ENCODE measurements at places on chromosomes 12 and 14.

GRCh38 chr14:70995671-70996070 is 88.4 kb downstream of the PCNX1 start:
- no peak for DNase-seq

DNA sequence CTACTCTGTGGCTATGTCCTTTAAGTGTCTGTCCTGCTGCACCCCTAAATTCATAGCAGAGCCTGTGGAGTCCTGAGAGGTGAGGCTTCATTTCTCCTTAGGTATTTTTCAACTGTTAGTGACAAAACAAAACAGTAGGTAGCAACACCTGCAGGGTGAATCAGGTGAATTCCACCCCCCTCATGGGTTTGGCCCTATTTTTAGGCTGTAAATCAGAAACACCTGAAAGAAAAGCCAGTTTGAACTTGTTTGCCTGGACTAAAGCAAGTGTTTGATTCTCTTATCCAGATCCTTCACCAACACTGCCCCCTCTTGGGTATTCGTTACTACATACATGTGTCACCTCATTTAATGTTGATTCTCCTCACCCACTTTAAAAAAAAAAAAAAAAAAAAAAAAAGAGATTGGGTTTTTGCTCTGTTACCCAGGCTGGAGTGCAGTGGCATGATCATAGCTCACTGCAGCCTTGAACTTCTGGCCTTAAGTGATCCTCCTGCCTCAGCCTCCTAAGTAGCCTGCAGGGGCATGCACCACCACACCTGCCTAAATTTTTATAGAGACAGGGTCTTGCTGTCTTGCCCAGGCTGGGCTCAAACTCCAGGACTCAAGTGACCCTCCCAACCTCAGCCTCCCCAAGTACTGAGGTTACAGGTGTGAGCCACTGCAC is 10.3 kb downstream of the TBPL2 start:
- peak; percentile 10 for DNase-seq

GRCh38 chr12:99493197-99493596 is 154.4 kb upstream of the GARIN6 start:
- no peak for DNase-seq

- no peak for DNase-seq
Measured at GRCh38 chr12:118541934-118542333, 165.6 kb downstream of the SUDS3 start.

- no peak for DNase-seq
Measured at GRCh38 chr12:65490250-65490649, 211.8 kb downstream of the MSRB3 start.

- DNase-seq: no peak
Measured at GRCh38 chr14:23114669-23115038, 4.4 kb downstream of the CEBPE start.

DNA sequence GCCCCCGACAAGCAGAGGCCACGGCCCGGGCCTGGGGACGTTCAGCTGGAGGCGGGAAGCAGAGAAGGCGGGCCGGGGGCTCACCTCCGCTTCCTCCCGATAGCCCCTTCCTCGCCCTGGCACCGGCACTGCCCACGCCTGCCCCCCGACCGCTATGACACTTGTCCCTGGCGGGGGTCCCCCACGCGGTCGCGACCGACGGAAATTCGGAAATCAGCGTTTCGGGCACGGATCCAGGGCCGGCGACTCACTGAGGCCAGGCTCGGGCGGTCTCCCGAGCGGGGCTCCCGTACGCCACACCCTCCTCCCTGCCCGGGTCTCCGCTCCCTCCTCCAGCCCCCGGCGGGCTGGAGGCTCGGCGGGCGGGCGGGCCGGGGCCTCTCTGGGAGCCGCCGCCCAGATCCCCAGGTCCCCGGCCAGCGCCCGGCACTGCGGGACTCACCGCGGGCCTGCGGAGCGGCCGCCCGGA is 581 bp downstream of the PITPNM2 start:
- DNase-seq: no peak

- DNase-seq: no peak
Measured at GRCh38 chr14:35339761-35340406, 47.7 kb downstream of the PSMA6 start.

DNA sequence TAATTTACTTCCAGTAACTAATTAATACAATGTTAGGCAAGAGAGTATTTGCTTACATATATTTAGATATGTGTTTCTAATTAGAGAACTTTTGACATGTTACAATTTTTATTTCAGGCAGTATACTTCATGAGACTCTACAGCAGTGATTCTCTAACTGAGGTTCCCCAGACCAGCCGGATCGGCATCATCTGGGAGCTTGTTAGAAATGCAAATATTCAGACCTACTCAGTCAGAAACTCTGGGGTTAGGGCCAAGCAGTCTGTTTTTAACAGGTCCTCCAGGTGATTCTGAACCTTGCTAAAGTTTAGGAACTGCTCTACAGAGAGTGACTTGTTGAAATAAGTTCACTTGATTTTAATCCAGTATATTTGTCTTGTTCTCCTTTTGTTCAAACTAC is 46.5 kb downstream of the ARID2 start:
- DNase-seq: no peak

DNA sequence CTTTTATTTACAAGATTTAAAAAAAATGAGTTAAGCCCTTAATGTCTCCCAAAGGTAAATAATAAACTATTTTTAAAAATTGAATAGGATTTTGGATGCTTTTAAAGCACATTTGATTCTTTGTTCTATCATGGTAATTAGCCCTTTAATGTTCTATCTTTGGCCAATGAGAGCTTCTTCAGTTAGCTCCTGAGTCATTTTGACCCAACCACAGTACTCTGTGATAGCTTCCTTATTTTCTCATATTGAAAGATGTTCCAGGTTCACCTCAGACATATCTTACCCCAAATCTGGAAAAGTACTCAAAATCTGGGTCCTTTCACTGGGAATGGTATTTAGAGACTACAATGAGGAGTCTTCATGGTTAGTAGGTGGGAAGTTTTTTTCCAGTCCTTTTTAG is 98.0 kb downstream of the MYRFL start:
- no peak for DNase-seq

- DNase-seq: no peak
Measured at GRCh38 chr12:90274407-90274806, 565.8 kb upstream of the ATP2B1 start.

- DNase-seq: no peak
Measured at GRCh38 chr12:29702972-29703371, 80.8 kb downstream of the TMTC1 start.

- DNase-seq: no peak
Measured at GRCh38 chr12:79549531-79550271, 141.1 kb downstream of the PAWR start.

DNA sequence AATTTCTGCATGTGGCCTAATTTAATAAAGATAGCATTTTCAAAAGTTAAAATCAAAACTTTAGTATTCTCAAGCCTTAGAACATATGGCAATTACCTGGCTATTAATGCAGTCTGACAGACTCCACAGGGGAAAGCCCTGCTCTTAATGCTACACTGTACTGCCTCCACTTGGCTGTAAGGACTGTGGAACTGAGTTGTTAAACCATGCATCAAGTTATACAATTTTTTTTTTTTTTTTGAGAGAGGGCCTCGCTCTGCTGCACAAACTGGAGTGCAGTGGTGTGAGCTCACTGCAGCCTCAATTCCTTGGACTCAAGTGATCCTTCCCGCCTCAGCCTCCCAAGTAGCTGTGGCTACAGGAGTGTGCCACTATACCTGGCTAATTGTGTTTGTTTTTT is 19.0 kb upstream of the NDUFA12 start:
- DNase-seq: no peak

GRCh38 chr14:89061696-89062095 is 237.2 kb downstream of the TTC8 start:
- DNase-seq: no peak

GRCh38 chr14:75343911-75344310 is 65.3 kb downstream of the FOS start:
- DNase-seq: no peak

DNA sequence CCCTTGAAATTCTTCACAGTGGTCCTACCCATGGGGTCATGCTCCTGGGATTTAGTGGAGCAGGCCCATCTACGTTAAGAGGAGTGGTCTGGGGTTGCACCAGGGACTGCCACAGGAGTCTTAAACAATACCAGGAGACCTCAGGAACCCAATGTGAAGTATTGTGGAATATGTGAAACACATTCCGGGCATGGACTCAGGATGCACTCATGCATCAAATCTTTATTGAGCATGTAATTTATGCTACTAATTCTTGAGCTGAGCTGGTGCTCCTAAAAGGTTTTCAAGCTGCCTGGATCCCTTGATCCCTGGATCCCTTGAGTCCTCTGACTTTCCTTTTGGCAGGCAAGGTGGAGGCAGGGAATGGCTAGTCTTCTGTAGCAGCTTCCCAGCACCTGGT is 8.8 kb downstream of the SERPINA10 start:
- DNase-seq: no peak

- no peak for DNase-seq
Measured at GRCh38 chr14:104633276-104634137, 28.9 kb upstream of the TMEM179 start.

DNA sequence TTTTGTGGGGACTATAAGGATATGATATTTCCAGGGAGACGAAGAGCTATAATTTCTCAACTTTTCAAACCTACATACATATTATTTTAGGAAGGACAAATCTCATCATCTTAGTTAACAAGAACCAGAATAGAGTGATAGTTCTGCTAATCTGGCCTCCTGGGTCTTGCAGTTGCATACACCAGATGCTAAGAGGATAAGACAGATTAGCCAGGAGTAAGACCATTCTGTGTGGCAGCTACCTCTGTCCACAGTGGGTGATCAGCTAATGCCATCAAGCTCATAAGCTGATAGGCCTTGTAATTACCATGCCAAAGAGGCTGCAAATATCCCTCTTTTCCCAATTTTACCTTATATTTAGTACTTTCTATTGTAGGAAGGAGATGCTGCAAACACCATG is 776.8 kb downstream of the NRXN3 start:
- no peak for DNase-seq

- DNase-seq: no peak
Measured at GRCh38 chr14:88478931-88479330, 75.9 kb downstream of the PTPN21 start.

DNA sequence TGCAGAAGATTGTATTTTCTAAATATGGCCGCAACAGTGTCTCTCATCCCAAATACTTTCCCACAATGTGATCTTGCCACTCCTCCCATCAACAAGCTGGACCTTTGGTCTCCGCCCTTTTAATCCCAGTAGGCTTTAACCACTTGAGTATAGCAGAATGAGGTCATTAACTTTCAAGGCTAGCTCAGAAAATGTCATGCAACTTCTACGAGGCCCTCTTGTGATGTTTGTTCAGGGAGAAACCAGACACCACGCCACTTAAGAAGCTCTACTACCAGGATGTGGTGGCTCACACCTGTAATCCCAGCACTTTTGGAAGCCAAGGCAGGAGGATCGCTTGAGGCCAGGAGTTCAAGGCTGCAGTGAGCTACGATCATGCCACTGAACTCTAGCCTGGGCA is 20.1 kb upstream of the OR6J1 start:
- no peak for DNase-seq

DNA sequence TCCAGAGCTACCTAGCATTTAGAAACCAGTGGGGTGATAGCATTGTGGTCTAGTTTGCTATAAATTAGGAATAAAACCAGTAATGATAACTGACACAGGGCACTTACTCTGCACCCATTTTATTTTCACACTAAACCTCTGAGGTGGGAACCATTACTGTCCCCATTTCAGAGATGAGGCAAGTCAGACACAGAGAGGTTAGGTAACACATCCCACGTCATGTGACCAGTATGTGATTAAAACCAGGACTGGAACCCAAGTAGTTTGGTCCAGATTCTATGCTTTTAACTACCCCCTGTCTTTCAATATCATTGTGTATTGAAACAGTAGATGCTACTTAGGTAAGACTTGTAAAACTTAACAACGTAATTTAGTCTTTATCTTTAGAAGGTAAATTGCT is 110.2 kb downstream of the PLXNC1 start:
- DNase-seq: no peak

- no peak for DNase-seq
Measured at GRCh38 chr12:95258151-95258550, 40.5 kb downstream of the VEZT start.

DNA sequence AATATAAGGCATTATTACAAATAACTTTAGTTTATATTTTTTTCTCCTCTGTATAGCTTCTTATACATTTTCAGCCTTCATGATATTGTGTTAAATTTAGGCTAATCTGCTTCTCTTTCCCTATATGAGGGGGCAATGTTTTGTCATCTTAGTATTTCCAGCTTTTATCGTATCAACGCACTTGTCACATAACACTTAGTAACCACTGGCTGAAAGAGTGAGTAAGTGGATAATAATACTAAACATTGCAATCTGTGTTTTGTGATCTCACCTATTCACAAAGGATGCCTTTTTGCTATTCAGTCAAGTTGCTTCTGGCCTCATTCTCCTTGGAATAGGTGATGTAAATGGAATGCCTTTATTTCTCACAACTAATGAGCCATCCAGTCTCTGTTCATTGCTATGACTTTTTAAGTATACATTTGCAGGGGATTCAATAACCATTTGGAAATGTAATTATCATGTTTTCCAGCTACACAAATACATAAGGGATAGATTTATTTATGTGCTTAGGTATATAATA is 260.9 kb downstream of the BMP4 start:
- DNase-seq: no peak

- DNase-seq: no peak
Measured at GRCh38 chr12:55679691-55680090, 28.0 kb downstream of the ITGA7 start.

DNA sequence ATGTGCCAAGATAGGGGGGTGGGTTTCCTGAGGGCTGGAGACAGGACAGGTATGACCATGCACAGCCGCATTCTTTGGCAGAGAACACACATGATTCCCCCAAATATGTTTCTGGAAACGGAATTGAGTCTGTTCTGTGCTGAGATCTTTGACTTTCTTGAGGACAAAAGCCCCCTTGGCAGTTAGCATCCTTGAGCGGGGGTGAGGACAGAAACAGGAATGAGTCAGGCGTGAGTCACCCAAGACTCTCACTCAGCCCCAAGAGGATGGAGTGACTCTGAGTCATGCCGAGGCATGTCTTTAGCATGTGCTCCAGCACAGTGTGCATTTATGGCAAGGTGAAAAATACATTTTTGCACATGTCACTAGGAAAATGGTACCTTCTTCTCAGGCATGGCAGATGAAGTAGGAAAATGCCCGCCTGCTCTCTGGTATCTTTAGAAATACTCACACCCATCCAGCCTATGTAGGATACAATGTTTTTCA is 52.1 kb downstream of the DAD1 start:
- DNase-seq: peak; percentile 86

GRCh38 chr12:62135553-62136200 is 124.5 kb upstream of the USP15 start:
- DNase-seq: no peak

- DNase-seq: no peak
Measured at GRCh38 chr14:96627386-96627785, 125.2 kb downstream of the PAPOLA start.

DNA sequence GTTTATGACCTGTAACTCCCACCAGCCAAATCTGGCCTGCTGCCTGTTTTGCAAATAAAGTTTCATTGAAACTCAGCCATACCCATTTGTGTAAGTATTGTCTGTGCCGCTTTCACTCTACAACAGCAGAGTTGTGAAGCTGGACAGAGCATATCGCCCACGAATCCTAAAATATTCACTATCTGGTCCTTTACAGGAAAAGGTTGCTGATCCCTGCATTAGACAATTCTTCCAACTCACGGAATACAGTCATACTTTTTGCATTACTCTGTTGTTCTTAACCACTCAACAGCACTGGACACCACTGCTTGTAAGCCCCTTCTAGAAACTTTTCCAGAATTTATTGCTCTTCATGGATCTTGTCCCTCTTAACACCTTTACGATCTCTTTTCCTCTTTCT is 435.4 kb downstream of the EGLN3 start:
- no peak for DNase-seq
